ENCODE measurements at places on chromosomes 7 and 10.

DNA sequence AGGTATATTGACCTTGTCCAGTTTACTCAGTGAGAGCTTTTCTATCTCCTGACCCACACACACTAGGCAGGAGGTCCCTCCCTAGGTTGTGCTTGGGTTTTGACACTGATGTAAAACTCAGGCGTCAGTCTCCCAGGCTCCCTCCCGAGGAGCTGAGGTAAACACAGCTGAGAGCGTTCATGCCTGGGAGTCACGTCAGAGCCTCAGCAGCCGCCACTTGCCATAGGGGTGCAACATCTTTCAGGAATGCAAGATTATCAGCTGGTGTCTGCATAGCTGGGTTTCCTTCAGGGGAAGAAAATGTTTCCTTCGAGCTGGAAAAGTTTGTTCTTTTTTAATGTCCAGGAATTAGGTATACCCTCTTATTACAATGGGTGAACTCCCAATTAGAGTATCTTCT, 70.6 kb downstream of the FGFR2 start:
- no peak for DNase-seq

GRCh38 chr10:62501547-62501946, 127.4 kb downstream of the ZNF365 start:
- no peak for DNase-seq

GRCh38 chr10:9137368-9137767, 1082.9 kb downstream of the GATA3 start:
- DNase-seq: no peak

DNA sequence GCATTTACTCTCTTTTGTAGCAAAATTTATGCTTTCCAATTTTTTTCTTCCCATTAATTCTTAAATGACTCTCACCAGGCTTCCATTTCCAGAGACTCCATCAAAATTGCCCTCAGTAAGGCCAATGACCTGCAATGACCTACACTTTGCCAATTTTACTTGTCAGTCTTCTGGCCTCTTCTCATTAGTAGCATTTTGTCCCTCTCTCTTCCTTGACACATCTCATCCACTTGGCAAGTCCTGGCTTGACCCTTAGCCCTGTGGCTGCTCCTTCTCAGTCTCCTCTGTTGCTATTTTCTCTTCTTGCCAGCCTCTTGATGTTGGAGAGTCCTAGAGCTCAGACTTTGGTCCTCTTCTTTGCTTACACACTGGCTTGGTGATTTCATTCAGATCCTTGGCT, 166.1 kb upstream of the MTPN start:
- no peak for DNase-seq

- no peak for DNase-seq
Observed at GRCh38 chr10:7003831-7004395, 406.9 kb downstream of the SFMBT2 start.

DNA sequence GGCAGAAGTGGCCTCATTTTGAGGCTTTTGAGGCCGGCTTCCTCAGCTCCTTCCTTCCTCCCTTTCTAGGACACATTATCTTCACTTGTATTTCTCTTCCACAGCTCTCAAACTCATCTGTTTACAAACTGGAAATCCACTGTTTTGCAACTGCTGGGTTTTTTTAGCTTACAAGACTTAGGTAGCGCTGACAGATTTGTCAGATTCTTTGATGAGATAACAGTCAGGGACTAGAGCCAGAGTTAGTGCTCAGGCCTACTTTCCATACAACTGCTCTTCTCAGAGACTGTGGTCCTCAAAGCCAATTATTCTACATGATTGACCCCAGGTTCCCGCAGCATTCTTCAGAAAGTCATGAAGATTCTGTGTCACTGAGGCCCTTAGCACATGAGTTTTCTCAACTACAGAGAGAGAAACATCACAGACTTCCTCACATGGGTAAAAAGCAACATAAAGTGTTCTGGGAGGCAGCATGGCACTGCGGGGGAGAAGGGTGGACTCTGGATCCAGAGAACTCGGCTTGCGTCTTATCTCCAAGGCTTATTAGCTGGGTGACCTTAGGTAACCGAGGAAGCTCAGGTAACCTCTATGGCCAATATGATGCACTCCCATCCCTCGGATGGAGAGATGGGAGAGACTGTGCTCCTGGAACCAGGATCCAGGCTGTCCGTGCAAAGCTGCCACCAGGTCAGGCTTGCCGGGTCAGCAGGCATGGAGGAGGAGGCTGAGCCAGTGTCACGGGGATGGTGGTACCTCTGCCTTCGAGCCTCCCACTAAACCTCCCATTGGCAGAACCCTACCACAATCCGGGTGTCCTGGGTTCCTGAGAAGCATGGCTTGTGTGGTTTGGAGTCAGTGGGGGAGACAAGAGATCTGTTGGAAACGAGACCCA, 10.5 kb downstream of the DDC start:
- DNase-seq: no peak

GRCh38 chr10:119663866-119664698, 12.9 kb downstream of the BAG3 start:
- no peak for DNase-seq

DNA sequence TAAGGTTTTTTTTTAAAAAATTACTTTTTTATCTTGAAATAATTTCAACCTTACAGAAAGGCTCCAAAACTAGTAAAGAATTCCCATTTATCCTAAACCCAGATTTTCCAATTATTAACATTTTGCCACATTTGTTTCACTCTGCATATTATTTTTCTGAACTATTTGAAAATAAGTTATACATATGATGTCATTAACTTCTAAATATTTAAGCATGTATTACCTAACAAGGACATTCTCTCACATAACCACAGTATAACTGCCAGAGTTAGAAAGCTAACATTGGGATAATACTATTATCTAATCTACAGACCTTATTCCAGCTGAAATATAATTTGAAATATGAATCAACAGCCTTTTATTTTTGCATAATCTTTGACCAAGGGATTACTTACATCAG, 65.8 kb downstream of the SLC18A2 start:
- no peak for DNase-seq

- no peak for DNase-seq
Observed at GRCh38 chr10:132904181-132904813, 38.1 kb downstream of the CFAP46 start.

DNA sequence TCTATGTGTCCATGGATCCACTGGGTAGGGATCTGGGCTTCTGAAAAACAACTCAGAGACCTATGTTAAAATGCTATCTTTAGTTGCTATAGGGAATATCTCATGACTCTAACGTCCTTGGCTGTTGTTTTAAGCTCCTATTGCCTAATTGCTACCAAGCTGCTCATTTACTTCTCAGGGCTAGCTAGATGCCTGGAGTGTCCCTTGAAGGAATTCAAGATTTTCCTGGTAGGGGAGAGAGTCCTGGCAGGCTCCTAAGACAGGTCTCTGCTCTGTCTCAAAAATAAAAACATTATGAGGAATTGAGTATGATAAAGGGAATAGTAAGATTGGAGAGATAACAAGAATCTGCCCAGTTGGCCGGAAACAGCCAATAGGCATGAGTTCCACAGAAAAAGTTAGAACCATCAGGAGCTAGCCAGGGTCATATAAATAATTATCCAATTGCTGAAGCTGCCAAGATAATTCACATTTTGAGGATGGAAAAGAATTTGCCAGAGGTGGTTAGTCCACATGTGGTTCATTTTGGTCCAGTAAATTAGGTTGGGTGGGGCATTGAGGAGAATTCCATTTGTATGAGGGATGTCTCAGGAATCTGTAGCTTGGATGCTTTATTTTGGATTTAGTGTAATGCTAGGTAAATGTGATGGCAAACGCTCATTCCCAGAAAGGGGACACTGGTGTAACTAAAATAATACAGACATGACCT, 362.7 kb upstream of the VSTM2A start:
- DNase-seq: no peak

DNA sequence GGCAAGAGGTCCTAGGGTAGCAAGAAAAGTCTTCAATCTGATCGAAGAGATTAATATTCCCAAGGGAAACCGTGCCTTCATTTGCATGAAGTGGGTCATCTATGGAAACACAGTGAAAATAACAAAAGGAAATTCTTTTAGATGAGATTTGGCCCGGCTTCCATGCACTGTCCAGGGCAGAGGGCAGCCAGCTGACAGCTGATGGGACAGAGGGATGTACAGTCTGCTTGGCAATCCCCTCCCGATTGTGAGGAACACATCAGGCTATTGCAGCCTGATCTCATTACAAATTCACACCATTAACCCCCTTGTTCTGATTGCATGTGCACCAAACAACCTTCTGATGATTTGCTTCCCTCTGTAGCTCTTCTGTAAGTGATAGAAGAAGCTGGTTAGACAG, 105.3 kb downstream of the FRMD4A start:
- DNase-seq: no peak

DNA sequence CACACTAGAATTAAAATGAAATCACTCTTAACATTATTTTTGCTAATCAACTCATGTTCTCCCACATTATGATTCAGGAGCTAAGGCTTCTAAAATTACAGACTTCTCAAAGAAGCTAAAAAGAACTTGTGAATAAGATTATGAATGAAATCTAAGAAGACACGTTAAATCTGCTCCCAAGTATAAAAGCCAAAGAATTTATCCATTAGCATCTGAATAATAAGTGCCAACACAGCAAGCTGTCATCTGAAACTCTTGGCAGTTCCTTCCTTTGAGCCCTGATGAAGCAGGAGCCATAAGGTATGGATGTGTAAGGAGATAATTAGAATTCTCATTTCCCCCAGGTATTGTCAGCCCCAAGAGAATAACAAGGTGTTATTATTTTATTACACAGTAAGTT, 50.3 kb downstream of the TPK1 start:
- no peak for DNase-seq

- no peak for DNase-seq
Observed at GRCh38 chr10:116385994-116386809, 41.4 kb upstream of the PNLIPRP3 start.

- no peak for DNase-seq
Observed at GRCh38 chr7:152333134-152333533, 102.7 kb downstream of the KMT2C start.

DNA sequence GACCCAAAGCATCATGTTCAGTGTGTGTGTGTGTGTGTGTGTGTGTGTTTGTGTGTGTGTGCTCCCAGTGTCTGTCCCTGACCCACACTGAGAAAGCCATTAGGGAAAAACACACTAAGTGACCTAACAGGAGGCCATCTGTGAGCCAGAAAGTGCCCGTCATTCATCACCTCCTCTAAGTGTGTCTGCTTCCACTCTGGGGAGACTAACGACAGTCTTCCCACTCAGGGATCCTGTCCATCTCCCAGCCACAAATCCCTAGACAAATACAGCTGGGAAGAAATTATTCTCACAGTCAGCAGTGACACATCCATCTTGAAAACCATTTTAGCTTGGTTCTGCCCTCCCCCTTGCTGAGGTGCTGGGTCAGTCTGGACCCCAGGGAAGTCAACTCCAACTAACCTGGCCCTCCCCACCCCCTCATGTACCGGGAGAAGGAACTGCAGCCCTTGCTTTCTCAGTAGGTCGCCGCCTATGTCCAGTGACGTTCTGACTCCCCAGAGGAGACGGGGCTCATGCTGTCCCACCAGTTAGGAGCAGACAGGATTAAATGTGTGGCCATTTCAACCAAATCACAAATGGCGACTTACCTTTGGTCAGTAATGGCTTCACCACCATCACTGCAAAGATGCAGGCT, 296.5 kb upstream of the ZNF32 start:
- DNase-seq: no peak

DNA sequence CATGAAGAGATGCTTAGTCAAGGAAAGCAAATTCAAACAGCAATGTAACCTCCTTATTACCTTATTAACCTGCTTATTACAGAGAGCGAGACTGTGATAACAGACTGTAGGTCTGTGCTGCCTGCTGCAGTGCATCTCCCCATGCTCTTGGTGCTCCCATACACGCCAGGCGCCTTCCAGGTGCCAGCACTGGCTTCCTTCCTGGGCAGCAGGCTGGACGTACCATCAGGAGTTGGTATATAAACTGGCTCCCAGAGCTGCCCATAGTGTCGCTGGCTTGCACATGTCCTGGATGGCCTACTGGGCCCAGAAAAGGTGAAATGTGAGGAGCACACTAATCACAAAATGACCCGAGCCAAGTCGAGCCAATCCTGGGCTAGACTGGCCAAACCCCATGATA, 13.5 kb downstream of the ATP6V0E2 start:
- no peak for DNase-seq

DNA sequence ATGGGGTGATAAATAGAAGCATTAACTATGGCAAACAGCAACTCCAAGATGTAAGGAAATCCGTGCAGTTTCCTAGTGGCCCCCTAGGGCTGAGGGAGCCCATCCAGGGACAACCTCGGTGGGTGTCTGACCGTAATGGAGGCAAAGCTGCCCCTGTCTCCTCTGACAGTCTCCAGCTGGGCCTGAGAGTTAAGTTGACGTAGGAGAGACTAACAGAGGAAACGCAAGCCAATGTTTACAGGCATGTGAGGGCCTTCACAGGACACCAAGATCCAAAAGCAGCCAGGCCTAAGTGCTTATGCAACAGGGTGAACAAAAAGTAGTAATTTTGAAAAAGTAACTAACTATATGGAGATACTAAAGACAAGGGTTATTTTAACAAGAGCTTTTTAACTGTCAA, 330.0 kb upstream of the C7orf33 start:
- no peak for DNase-seq

GRCh38 chr10:126130271-126130710, 233.9 kb downstream of the FANK1 start:
- no peak for DNase-seq

DNA sequence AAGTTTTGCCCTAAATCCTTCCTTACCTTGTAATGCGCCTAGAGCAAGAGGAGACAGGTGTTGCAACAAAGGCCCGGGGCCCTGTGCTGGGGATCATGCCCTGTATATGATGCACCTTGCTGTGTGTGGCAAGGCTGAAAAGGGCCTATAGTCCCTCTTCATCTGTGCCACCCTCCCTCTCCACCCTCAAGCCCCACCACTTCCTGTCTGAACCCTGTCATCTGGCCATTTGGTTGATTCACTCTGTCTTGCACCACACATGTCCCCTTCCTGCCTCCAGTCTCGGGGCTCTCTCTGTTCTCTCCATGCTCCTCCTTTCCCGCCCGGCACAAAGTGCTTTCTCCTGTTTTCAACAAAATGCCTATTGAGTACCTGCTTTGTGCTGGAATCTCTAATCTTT, 11.5 kb upstream of the MALSU1 start:
- DNase-seq: no peak
